Right renal cortex interstitium (tissue), 3 donors: ENCODE measurements at places on chromosomes 13 and 19.

GRCh38 chr13:35733827-35734226 is 257.3 kb upstream of the MAB21L1 start:
- no peak for DNase-seq

GRCh38 chr19:35889370-35890112 is 10.8 kb downstream of the NFKBID start:
- DNase-seq, result no peak

DNA sequence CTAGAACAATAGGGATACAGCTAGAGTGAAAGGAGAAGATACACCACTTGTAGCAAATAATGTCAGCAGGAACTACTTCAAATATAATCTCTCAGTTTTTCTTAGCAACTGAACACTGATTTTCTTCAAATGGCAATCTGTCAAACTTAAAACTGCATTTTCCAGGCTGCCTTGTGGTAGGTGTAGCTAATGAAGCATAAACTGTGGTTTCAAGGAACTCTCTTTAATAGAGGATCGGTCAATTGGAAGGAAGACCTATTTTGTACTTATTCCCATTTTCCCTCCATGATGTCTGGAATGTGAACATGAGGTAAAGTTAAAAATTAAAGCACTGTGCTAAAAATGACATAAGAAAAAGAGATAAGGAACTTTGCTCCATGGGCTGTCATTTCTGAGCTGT is 1261.9 kb downstream of the PCDH17 start:
- DNase-seq, result no peak

GRCh38 chr19:7188698-7189629 is 105.2 kb downstream of the INSR start:
- DNase-seq, result no peak

- DNase-seq, result no peak
These were observed 265.0 kb downstream of the RBM26 start for GRCh38 chr13:79141082-79141481.

GRCh38 chr13:98910501-98910951 is 67.3 kb downstream of the DOCK9 start:
- no peak for DNase-seq

- no peak for DNase-seq
These were observed 9.3 kb downstream of the ZNF787 start for GRCh38 chr19:56111601-56112312.

GRCh38 chr13:77048681-77049080 is 21.7 kb upstream of the FBXL3 start:
- no peak for DNase-seq

GRCh38 chr13:113623491-113624234 is 34.3 kb downstream of the ATP4B start:
- no peak for DNase-seq

DNA sequence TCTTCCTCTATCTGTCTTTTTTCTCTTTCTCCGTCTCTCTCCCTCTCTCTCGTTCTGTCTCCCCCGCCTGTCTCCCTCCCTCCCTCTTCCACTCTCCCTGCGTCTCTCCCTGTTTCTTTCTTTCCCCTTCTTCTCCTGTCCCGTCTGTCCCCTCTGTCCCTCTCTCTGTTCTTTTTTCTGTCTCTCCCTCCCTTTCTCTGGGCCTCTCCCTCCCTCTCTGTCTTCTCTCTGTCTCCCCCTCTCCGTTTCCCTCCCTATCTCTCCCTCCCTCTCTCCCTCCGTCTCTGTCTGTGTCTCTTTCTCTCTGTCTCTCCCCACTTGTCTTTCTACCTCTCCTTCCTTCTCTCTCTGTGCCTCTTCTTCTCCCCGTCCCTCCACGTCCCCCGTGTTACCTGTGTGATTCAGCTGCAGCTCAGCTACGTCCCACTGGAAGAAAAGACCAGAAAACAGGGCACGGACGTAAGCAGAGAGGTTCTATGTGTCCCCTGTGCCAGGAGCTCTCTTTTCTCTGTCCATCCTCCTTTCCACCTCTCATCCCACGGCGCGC is 1.2 kb downstream of the CD70 start:
- no peak for DNase-seq

GRCh38 chr19:45376045-45376724 is 5.8 kb upstream of the ERCC2 start:
- peak; percentile 5 for DNase-seq

GRCh38 chr19:31397308-31397707 is 48.1 kb upstream of the TSHZ3 start:
- no peak for DNase-seq

DNA sequence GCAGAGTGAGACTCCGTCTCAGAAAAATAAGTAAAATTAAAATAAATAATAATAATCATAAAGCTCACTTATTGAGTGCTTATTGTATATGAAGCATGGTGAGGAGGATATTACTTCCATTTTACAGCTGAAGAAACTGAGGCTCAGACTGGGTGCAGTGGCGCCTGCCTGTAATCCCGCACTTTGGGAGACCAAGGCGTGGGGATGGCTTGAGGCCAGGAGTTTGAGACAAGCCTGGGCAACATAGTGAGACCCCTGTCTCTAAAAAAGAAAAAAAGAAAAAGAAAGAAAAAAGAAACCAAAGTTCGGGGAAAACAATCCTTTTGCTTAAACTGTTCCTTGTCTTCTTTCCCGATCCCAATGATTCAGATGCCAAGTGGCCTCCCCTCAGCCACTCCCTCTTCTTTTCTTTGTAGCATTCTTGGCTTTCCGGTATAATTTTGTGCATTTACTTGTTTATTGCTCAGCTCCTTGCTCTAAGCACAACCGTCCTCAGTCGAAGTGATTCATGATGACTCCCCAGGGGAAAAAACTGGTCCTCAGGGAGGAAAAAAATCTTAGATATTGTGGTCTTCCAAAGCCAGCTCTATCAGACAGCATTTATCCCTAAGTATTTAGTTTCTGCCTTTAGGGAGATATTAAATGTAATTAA is 965 bp upstream of the EIF3G start:
- no peak for DNase-seq

- DNase-seq, result no peak
These were observed 741 bp downstream of the PLEKHF1 start for GRCh38 chr19:29665826-29666577.

DNA sequence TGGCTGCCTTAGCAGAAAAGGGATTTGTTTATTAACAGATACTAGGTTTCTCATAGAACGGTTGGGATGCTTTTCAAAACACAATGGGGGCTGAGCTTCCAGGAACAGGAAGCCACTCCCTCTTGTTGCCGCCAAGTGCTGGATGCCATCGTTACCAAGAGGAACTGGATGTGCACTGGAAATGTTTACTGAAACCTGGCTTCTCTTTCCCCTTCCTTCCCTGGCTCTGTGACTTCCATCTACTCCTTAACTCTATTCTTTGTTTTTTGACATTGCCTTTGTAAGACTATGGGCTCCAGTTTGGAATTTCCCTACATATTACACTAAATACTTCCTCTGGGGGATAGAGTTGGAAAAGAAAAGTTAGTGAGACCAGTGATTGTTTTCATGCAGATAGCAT is 11.7 kb upstream of the KL start:
- no peak for DNase-seq

DNA sequence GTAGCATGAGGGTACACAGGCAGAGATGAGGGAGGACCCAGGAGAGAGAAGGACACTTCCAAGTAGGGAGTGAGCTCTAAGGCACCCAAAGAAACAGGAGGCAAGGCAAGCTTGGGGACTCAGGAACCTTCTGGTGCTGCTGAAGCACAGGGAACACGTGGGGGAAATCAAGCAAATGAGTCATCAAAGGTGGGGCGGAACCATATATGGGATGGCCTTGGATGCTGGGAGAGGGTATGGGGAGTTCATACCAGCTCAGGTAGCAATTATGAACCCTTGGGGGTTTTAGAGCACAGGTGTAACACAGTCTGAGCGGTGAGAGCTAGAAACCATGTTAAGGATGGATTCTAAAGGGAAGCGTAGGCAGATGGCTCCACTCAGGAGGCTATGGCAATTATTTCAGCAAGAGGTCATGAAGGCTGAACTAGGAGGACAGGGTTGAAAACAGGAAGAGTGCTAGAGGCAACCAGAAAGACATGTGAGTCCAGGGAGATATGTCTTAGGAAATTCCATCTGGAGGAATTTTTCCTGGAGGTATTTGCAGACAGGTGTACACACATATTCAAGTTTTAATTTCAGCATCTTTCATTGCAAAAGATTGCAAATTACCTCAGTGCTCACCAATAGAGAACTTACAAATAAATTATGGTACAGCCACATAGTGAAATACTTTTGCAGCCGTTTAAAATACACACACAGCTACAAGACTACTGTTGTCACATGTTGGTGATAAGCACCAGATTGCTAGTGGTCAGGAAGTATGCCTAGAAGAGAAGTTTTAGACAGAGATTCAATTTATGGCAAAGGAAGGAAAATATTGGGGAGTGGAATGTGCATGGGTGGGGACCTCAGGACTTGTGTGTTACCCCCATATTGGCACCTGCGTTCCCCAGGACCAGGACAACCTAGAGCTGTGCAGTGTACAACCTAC is 77.0 kb downstream of the STARD13 start:
- no peak for DNase-seq
